Kidney (tissue), 22 donors: ENCODE measurements at places on chromosomes 11 and 22. TPM values are rescaled to one million over a fixed set of nuclear protein-coding genes. Genes with fewer than 3 reads are reported as not detected.

GRCh38 chr11:123202155-123203151, 7.4 kb upstream of the CLMP start:
- H3K27me3 ChIP-seq: no peaks in the 10 kb centered on the region
- H3K27ac ChIP-seq: no peak overlapping the region
- no peak for DNase-seq
- H3K4me3 ChIP-seq: no peak overlapping the region
- no peaks in the 10 kb centered on the region for H3K36me3 ChIP-seq

GRCh38 chr22:27546157-27546935, 255.2 kb downstream of the MN1 start:
- no peak for DNase-seq
- no peaks in the 10 kb centered on the region for H3K27me3 ChIP-seq
- no peaks in the 10 kb centered on the region for H3K36me3 ChIP-seq

GRCh38 chr22:35840302-35840739, 122.6 kb downstream of the APOL5 start:
- peak overlapping the region; percentile 77 for H3K4me3 ChIP-seq
- H3K36me3 ChIP-seq: no peaks in the 10 kb centered on the region
- peaks cover 18% of the 10 kb centered on the region for H3K4me1 ChIP-seq

GRCh38 chr11:113876798-113877669, 1.7 kb upstream of the USP28 start:
- H3K36me3 ChIP-seq: no peaks in the 10 kb centered on the region
- H3K4me1 ChIP-seq: peaks cover 2% of the 10 kb centered on the region
- no peak for DNase-seq

- DNase-seq: no peak
- no peaks in the 10 kb centered on the region for H3K27me3 ChIP-seq
- H3K4me1 ChIP-seq: no peaks in the 10 kb centered on the region
- H3K27ac ChIP-seq: no peak overlapping the region
- no peaks in the 10 kb centered on the region for H3K36me3 ChIP-seq
Measured at GRCh38 chr11:22561283-22561682, 64.3 kb downstream of the FANCF start.

GRCh38 chr11:44036811-44037657, 10.7 kb upstream of the ACCSL start:
- H3K36me3 ChIP-seq: no peaks in the 10 kb centered on the region
- no peak overlapping the region for H3K27ac ChIP-seq
- peak; percentile 92 for DNase-seq
- no peak overlapping the region for H3K4me3 ChIP-seq

- H3K27ac ChIP-seq: no peak overlapping the region
- no peak for DNase-seq
- H3K4me1 ChIP-seq: no peaks in the 10 kb centered on the region
- no peaks in the 10 kb centered on the region for H3K27me3 ChIP-seq
Measured at GRCh38 chr11:77776455-77776854, 44.1 kb downstream of the RSF1 start.

DNA sequence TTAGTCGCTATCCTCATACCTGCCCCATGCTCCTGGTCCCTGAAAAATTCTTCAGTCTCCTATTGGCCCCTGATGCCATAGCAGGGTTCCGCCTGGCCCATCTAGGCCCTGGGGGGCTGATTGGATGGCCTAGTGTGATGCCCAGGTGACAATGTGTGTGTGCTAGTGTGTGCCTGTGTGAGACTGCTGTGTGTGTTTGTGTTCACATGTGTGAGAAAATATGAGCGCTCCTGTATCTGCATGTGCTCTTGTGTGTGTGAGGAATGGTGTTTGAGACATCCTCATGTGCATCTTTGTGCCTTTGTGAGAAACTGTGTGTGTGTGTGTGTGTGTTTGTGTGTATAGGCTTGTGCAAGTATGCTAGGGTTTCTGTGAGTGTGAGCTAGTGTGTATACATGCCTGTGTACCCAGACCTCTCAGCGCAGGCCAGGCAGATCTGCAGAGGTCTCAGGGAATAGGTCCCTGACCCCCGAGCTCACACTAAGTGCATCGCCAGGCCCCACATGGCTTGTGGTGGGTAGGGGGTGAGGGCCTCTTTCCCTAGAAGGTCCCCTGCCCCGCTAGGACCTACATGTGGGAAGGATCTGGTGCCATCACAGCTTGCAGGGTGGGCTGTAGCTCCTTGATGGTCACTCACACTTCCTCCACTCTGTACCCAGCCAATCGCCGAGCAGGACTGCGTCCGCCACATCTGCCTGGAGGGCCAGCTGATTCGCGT, 64.6 kb downstream of the OTOG start:
- no peak for DNase-seq
- H3K36me3 ChIP-seq: no peaks in the 10 kb centered on the region
- no peak overlapping the region for H3K27ac ChIP-seq

DNA sequence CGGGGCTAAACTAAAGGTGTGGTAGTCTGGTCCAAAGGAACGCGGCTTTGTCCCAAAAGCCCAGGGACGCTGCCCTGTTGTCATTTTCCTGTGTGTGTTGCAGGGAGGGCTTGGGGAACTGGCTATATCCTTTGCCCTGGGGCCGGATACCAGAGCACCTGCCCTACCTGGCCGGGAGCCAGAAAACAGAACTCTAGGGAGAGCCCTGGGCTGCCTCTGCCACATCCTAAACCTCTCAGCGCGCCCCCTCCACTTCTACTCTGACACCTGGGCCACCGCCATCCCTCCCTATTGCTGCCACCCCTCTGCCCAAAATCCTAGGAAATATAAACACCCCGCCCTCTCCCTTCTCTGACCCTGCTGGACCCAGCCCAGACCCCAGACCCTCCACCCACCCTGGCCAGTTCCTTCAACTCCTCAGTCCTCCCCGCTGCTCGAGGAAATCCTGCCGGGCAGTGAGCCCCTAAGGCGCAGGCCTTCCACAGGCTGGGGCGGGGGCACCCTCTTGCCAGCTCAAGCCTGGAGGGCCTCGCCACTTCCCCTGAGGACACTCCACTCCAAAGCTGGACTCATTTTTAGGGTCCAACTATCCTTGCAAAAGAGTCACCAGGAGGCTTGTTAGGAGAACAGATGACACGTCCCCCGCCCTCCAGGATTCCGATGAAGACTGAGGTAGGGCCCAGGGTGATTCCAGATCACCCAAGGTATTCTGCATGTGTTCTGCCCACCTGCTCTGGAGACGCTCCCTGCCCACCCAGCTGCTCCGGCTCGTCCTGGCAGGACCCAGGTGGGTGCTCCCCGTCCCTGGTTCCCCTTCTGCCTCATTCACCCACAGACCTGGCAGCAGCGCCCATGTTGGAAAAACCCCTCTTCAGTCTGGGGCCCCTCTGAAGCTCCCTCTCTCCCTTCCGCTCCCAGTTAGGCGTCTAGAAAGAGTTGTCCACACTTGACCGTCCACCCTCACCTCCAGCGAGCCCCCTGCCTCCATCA, 12.2 kb downstream of the KCTD17 start:
- H3K4me1 ChIP-seq: no peaks in the 10 kb centered on the region
- H3K36me3 ChIP-seq: no peaks in the 10 kb centered on the region
- H3K4me3 ChIP-seq: no peak overlapping the region

DNA sequence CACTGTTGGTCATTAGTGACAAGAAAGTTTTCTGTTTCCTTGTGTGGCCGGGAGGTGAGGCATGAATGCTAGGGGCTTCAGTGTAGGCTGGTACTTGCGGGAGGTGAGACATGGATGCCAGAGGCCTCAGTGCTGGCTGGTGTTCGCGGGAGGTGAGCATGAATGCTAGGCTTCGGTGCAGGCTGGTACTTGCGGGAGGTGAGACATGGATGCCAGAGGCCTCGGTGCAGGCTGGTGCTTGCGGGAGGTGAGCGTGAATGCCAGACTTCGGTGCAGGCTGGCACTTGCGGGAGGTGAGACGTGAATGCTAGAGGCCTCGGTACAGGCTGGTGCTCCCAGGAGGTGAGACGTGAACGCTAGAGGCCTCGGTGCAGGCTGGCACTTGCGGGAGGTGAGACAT, 48.4 kb downstream of the ANO1 start:
- no peak overlapping the region for H3K4me3 ChIP-seq
- no peaks in the 10 kb centered on the region for H3K36me3 ChIP-seq
- H3K27ac ChIP-seq: no peak overlapping the region
- no peaks in the 10 kb centered on the region for H3K27me3 ChIP-seq
- DNase-seq: no peak

- H3K36me3 ChIP-seq: no peaks in the 10 kb centered on the region
- peaks cover 2% of the 10 kb centered on the region for H3K4me1 ChIP-seq
- H3K27ac ChIP-seq: peak overlapping the region; percentile 10
- H3K27me3 ChIP-seq: no peaks in the 10 kb centered on the region
Measured at GRCh38 chr11:84564180-84564866, 1062.8 kb downstream of the DLG2 start.

- DNase-seq: no peak
- no peak overlapping the region for H3K27ac ChIP-seq
- H3K4me3 ChIP-seq: no peak overlapping the region
- H3K36me3 ChIP-seq: no peaks in the 10 kb centered on the region
Measured at GRCh38 chr11:46534711-46535110, 59.1 kb downstream of the AMBRA1 start.

Gene DEPDC7
- polyA plus RNA-seq: 11.0 TPM

Gene DENND6B
- 14.5 TPM for polyA plus RNA-seq

Gene OR2AG2
- polyA plus RNA-seq: not detected

Gene PTPRJ
- 9.2 TPM for polyA plus RNA-seq

Gene VSIG10L2
- polyA plus RNA-seq: not detected

Gene OSM
- 0.56 TPM for polyA plus RNA-seq

Gene NLRP14
- polyA plus RNA-seq: 0.28 TPM

Gene ZNRF3
- 6.8 TPM for polyA plus RNA-seq

Gene TRIM49D2
- polyA plus RNA-seq: not detected

Gene CLTCL1
- polyA plus RNA-seq: 4.0 TPM

Gene POGLUT3
- polyA plus RNA-seq: 13.6 TPM

Gene CHRM1
- polyA plus RNA-seq: 0.22 TPM

Gene ROBO4
- 12.8 TPM for polyA plus RNA-seq

Gene USP28
- polyA plus RNA-seq: 5.3 TPM

Gene INSC
- polyA plus RNA-seq: 1.3 TPM

Gene WBP2NL
- 0.84 TPM for polyA plus RNA-seq

Gene C11orf87
- polyA plus RNA-seq: not detected
